BJ (cell line): ENCODE measurements at places on chromosomes 7 and 10.

- DNase-seq = no peak
These were observed 689 bp upstream of the SMARCD3 start for GRCh38 chr7:151249034-151249731.

- DNase-seq = no peak
These were observed 81.3 kb downstream of the ITGB8 start for GRCh38 chr7:20412032-20412431.

DNA sequence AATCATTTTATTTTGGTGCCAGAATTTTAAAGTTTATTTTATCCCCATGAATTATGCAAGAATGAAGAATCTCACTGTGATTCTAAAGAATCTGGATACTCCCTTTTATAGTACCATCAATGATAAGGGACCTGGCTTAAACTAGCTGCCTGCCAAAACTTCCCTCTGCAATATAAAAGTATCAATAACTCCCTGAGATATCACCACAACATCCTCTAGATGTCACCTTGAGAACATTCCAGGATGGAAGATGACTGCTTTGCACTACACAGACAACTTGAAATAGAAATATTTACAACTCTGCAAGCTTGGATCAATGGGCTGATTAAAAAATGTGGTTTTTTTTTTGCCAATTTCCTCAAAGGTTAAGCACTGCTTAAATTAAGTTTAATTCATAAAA is 142.1 kb downstream of the SLC25A13 start:
- DNase-seq = no peak

DNA sequence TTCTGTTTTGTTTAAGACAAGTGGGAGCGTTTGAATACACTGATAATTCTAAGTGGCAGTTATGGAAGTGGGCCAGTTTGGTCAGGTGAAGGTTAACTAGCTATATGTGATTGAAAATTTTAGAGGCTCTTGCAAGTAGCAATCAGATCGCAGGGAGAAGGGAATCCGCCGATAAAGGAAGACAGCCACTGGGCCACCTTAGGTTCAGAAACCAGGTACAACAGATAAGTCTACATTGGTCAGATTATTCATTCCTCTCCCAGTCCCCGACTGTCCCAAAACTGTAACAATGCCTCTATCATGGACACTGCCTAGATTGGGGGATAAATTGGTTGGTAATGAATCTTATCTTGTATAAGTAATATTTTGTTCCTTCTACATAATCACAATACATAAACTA is 8.9 kb downstream of the ANK3 start:
- no peak for DNase-seq

GRCh38 chr10:122464586-122464985 is 3.2 kb downstream of the HTRA1 start:
- no peak for DNase-seq

- DNase-seq = no peak
These were observed 33.8 kb downstream of the KCNH2 start for GRCh38 chr7:150944066-150945042.

DNA sequence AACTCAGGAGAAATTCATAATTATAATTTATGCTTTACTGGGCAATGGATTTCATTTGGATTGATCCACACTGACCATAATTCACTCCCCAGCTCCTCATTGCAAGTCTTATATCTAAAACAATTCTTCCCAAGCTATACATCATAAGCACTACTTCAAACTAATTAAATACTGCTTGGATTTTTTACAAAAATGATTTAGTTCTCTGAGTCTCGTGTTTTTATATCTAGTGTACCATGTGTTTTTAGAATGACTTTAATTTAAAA is 443.8 kb downstream of the GPAM start:
- DNase-seq = no peak

GRCh38 chr7:21966271-21966670 is 20.6 kb upstream of the CDCA7L start:
- no peak for DNase-seq
